ENCODE measurements at places on chromosomes 5 and 9. TPM values are rescaled to one million over a fixed set of nuclear protein-coding genes. Genes with fewer than 3 reads are reported as not detected.

The SOX30 gene
- 0.05 TPM for total RNA-seq

The CAVIN4 gene
- 0.53 TPM for total RNA-seq

The C9orf153 gene
- total RNA-seq, result not detected

The MYOZ3 gene
- total RNA-seq, result not detected

The PTGS1 gene
- 1.3 TPM for total RNA-seq

The SLC2A8 gene
- total RNA-seq, result 15.3 TPM
